NCI-H187 (cell line): ENCODE measurements at places on chromosomes 2 and 18.

DNA sequence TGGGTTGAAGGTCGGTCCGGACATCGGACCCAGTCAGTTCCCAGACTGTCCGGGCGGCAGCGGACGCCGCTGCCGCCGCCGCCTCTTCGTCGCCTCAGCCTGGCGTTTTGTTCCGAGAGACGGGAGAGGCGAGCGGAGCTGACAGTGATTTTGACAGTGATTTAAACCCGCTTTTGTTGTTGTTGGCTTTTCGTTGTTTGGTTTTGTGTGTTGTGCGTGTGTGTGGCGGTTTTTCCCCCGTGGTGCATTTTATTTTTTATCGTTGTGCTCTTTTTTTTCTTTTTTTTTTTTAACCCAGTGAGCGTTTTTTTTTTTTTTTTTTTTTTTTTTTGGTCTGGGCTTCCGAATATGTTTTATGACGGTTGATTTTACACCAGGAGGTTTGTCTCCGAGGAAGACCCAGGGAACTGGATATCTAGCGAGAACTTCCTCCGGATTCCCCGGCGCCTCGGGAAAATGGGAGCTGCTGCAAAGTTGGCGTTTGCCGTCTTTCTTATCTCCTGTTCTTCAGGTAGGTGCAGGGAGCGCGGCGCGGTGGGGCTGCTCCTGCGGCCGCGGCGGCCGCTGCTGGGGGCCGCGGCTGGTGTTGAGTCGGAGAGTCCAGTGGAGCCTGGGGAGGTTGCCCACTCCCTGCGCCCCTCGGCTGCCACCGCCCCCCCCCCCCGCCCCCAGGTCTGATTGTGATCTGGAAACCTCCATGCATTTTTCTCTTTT lies at the start of gene ACVR2A:
ACVR2A (plus strand) TSS at position 333 of the 714 bp plus-strand sequence; CDS start at position 457, 124 bp downstream.
- DNase-seq = no peak

DNA sequence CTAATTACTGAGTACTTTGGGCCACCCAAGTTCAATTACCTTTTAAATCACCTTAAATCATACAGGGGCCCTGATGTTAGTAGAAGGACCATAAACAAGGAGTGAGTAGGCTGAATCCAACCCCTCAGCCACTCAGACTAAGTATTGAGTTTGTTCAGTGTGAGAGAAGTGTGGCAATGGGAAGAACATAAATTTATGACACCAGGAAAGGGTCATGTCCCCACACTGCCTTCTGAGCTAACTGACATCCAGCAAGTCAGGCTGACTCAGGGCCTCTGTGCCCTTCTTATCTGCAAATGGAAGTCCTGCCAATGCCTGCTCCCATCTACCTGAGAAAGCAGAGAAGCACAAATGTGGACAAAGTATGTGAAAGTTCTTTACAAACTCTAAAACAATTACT lies 12.9 kb downstream of the PLEKHM3 start:
- DNase-seq = no peak

- DNase-seq = no peak
These were observed 323.4 kb upstream of the SLC14A2 start for GRCh38 chr18:45291621-45292615.

GRCh38 chr2:196171946-196172345 lies 568 bp upstream of the STK17B start:
- no peak for DNase-seq

- no peak for DNase-seq
These were observed 87.0 kb upstream of the KCNH7 start for GRCh38 chr2:162925595-162925994.

GRCh38 chr2:904246-905024 lies 46.2 kb upstream of the SNTG2 start:
- no peak for DNase-seq

GRCh38 chr2:239522002-239522739 lies 121.4 kb upstream of the HDAC4 start:
- DNase-seq = no peak

GRCh38 chr2:22753476-22753875 lies 631.5 kb upstream of the KLHL29 start:
- DNase-seq = no peak

DNA sequence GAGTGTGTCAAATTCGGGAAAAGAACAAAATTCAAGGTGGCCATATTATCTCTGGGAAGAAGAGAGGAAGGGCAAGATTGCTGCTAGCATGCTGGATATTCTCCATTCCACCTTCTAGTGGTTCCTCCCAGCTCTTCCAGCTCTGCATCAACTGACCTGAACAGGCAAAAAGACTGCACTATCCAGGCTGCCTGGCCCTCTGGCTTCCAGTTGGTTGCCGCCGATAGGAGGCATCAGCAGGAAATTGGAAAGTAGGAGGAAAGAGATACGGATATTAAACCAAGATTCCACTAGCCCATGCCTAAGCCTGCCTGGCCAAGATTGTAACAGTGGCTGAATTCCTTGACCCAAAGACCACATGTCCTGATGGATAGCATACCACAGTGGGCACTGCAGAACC lies 1.7 kb upstream of the RTTN start:
- no peak for DNase-seq

DNA sequence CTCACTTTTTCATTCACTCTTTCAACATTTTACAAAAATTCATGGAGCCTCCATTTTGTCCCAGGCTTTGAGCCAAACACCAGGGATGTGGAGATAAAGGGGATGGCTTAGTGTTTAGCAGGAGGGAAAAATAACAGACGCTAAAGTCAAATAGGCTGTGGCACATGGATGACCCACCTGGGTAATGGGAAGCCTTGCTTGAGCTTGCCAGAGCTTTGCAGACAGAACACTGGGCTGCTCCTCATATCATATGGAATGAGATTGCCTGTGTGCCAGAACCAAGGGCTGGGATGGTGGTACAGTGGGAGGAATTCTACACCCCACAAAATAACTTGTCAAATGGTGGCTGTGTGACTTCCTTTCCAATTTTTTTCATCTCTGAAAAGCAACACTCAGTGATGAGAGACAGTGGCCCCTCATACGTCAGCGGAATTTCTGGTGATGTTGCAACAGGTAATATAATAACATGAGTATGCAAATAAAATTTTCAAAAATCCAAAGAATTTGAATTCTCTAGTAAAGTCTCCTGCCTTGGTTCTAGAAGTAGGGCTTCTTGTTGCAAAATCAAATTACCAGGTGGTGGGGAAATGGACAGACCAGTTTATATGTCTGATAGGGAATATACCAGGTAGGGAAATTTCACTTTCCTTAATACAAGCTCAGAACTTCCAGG lies 252.9 kb downstream of the CLIP4 start:
- DNase-seq = no peak

DNA sequence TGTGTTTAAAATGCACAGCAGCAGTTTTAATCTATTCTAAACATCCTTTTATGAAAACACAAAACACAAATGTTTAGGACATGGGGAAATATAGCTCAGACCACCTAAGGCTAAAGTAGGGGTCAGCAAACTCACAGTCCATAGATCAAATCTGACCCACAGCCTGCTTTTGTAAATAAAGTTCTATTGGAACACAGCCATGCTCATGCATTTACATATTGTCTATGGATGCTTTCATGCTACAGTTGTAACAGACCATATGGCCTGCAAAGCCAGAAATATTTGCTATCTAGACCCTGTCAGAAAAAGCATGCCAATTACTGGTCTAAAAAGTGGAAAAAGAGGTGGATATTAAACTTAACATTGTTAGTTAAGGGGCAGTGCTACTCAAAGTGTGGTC lies 1105.4 kb upstream of the KLHL29 start:
- DNase-seq = no peak

DNA sequence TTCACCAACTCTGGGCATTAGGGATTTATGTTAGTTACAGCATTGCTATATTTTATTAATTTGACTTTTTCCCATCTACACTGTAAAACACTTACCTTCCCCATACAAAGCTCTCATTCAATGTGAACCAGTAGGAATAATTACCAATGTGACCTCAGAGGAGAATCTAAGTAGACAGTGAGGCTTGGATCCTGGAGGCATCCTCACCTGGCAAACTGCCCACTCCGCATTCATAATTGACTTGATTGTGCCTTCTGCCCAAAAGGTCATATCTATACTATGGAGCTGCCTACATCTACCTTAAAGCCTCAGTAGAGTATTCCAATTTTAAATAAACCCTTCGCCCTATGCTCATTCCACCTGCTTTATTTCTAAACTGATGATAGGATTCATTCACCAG lies 45.4 kb upstream of the SCN1A start:
- no peak for DNase-seq

DNA sequence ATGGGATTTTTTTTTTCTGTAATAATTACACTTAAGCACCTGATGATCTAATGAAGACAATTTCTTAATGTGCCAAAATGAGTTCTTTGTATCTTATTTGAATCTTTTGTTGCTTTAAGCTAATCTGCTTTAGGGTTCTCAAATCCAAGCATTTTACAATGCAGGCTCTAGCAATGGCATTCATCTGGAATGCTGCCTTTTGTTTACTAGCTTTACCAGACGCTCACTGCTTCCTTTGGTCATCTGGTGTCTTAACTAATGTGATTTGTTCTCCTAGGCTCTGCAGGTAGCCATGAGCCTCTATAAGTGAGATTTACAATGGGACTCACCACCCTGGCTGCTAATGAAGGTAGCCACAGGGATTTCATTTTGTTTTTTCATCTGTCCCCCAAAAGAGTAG lies 100.3 kb downstream of the GREB1L start:
- no peak for DNase-seq

- no peak for DNase-seq
These were observed 83.6 kb upstream of the CYP1B1 start for GRCh38 chr2:38159597-38159996.

GRCh38 chr18:13269013-13269280 lies 50.4 kb downstream of the LDLRAD4 start:
- DNase-seq = no peak

DNA sequence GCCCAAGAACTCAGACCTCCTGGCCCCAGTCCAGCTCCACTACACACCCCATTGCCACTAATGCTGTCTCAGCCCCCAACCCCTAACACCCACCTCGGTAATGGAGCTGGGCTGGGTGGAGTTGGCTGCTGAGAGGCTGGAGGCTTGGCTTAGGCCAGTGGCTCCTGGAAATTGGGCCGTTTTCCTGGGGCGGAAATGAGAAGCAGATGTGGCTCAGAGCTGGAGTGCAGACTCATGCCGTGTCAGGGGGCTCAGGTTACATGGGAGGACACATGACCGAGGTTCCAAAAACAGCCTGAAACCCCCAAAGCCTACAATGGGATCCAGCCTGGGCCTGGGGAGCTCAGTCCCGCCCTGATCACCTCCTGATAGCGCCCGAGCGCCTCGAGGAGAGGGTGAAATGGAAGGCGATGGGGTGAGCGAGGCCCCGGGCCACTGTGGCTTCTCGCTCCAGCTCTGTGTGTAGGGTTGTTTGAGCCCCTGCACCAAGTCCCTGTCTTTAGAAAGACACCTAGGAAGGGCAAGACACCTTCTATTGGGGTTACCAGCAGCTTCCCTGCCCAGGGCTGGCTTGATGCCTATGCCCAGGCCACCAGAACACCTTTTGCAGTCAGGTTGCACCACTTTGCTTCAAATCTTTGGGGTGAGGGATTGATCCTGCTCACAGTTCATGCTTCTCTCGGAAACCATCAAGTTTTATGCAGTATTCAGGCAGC lies 175.7 kb upstream of the HAAO start:
- DNase-seq = no peak

GRCh38 chr2:116747103-116747502 lies 1067.4 kb upstream of the DDX18 start:
- no peak for DNase-seq

DNA sequence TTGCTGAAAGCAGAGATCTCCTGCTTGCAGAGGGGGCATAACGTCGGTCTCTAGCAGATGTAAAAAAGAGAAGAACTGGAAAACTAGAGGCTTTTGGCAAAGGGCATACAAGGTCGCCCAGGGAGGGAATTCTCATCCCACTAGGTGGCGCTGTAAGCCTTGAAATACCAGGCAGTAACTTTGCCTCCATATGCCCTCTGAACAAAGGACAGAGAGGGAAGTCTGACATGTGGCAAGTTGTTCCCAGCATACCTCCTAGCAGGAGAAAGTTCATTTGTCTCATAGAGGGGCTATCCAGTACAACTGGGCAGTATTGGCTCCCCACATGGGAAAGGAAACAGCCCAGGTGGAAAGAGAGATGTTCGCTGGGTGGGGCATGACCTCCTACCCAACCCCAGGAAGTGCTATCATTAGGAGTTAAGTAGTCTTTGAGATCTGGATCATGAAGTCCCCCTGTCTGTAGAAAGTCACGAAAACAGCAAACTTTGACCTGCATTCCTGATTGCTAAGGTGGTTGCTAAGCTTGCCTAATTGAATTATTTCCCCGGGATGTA lies 39.9 kb downstream of the STK17B start:
- DNase-seq = no peak
